ENCODE measurements at places on chromosomes 16 and 17.

DNA sequence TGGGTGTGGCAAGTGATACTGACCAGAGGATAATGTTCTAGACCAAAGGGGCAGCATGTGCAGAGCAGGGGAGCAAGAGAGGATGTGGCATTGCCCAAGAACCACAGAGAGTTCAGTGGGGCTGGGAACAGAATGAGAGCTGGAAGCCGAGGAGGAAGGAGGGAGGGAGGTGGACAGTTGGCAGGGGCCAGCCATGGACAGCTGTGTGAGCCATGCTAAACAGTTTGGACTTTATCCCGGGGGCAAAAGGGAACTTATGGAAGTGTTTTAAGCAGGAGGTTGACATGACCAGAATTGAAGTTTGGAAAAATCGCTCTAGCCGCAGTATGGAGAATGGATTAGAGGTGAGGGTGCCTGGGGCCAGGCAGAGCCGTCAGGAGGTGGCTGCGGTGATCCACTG is 29.4 kb upstream of the TMEM132E start:
- no peak for DNase-seq

DNA sequence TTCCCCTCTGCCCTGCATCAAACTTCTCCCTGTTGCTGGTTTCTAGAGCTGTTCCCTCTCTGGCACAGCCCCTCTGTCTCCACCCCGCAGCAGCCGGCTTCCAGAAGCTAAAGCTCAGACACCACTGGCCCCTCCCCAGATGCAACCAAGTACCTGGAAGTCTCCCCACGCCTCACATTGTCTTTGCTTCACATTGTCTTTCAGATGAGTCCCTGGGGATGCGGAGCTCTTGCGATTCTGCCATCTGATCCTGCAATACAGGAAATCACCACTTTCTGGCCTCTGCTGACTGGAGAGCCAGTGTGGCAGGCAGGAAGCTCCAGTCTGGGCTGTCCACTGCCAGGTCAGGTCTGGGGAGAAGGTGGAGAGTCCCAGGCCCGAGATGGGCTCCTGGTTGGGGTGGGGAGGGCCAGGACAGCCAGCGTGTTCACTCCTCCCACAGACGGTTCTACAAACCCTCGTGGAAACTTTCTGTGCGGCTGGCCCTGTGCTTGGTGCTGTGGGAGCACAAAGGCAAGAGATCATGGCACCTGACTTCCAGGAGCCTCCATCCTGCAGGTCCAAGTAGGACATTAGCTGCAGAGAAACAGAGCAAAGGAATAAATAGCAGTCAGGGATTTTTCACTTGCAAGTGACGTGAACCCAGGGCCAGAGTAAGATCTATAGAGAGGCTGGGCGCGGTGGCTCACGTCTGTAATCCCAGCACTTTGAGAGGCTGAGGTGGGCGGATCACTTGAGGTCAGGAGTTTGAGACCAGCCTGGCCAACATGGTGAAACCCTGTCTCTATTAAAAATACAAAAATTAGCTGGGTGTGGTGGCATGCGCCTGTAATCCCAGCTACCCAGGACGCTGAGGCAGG is 47.9 kb upstream of the MAP3K14 start:
- DNase-seq, result no peak

GRCh38 chr16:48126801-48127644 is 28.8 kb downstream of the ABCC12 start:
- DNase-seq, result no peak

- DNase-seq, result no peak
Measured at GRCh38 chr16:83095941-83096692, 469.3 kb downstream of the CDH13 start.

GRCh38 chr17:30345527-30346075 is 11.7 kb upstream of the TMIGD1 start:
- DNase-seq, result no peak

- DNase-seq, result no peak
Measured at GRCh38 chr17:69959283-69959682, 115.7 kb upstream of the KCNJ16 start.

DNA sequence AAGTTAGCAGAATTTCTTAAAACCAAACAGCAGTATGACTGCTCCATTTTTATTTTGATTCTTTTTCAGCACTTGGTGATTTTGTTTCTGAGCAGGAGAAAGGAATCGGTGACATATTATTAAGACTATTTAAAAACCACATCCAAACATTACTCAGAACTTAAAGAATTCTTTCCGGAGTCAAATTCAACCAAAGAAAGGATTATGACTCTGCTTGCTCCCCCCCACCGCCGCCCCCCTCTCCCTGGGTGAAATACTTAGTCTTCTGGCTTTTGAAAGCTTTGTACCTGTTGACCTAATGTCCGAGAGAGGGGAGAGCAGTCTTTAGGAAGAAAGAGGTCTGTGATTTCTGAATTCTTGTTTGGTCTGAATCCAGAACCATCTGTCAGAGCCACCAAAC is 17.9 kb upstream of the COL1A1 start:
- DNase-seq, result no peak

- no peak for DNase-seq
Measured at GRCh38 chr16:3135126-3135715, 392 bp downstream of the ZNF213 start.

Data from D721Med (cell line).